ENCODE measurements at places on chromosomes 11 and 22.

DNA sequence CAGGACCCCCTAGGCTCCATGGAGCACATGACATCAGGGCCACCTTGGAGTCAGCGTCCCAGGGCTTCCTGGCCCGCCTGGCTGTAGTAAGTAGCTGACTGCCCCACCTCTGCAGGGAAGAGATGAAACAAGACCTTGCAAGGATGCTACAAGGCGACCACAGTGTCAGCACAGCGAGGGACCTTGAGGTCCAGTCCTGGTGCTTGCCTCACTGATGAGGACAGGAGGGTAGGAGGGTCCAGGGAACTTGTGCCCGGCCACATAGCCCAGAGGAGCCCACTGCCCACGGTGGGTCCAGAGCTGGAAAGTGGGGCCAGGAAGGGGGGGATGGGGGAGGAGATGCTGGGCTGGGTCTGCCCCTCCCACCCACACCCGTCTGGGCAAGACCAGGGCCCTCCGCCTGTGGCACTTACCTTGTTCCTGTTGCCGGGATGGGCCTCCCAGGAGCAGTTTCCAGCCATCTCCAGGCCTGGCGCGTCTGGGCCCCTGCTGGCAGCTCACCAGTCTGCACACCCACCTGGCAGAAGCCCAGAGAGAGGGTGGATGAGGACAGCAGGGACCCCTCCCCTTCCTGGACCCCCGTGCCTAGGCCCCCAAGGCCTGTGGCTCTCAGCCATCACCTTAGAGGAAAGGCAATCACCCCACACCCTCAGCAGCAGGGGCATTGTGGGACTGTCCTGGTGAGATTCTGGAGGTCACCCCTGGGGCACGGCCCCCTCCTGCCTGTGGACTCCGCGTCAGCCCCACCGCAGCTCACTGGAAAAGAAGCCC is 3.4 kb downstream of the MRGPRF start:
- DNase-seq: no peak

DNA sequence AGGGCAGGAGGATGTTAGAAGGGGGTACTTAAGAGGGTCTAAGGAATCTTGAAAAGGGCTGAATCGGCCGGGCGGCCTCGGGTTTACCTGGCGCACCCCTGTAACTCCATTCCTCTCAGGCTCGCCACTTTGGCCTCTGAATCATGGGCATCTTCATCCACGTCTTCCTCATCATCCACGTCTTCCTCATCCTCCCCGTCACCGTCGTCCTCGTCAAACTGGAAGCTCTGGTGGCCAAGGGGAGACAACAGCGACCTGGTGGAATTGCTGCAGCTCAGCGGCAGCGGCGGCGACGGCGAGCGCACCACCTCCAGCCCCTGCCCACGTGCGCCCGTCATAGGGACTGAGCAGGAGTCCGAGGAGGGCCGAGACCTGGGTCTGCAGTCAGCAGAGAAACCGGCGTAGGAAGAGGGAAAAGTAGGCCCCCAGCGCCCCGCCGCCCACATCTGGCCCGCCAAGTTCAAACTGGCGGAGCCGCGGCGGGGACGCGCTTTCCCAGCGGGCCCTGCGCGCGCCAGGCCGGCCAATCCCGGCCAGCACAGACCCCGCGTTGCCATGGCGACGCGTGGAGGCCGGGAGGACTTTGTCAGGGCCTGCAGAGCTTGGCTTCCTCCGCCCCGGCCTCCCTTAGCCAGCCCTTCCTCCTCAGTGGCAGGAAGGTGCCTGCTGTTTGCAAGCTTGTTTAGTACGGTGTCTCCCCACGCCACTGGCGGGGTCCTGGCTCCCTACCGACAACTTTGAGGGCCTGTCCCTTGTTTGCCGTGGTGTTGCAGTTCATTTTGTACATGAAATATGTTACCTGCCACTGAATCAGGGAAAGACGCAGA is at the start of gene CCDC34:
Gene CCDC34 (minus strand): TSS at position 467 of the 827 bp plus-strand sequence. CDS start 21 bp downstream, at position 446.
- peak; percentile 92 for DNase-seq

GRCh38 chr11:72119198-72119597 is 6.7 kb upstream of the ANAPC15 start:
- DNase-seq: no peak

DNA sequence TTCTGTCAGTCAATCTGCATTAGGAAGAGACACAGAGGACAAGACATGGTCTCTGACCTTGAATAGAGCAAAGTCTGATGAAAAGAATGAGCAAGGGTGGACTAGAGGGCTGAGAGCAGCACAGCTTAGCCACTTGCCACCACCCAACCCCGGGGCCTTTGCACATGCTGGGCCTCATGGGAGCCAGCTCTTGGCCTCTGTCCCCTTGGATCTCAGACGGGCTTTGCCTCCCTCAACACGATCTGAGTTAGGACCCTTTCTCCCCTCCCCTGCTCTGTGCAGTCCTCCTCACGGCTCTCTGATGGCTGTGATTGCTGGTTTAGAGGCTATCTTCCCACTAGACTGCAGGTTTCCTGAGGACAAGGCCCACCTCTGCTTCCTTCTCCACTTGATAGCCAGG is 131.6 kb upstream of the B3GAT1 start:
- no peak for DNase-seq

- no peak for DNase-seq
Observed at GRCh38 chr11:8641332-8641731, 41.1 kb downstream of the TRIM66 start.

DNA sequence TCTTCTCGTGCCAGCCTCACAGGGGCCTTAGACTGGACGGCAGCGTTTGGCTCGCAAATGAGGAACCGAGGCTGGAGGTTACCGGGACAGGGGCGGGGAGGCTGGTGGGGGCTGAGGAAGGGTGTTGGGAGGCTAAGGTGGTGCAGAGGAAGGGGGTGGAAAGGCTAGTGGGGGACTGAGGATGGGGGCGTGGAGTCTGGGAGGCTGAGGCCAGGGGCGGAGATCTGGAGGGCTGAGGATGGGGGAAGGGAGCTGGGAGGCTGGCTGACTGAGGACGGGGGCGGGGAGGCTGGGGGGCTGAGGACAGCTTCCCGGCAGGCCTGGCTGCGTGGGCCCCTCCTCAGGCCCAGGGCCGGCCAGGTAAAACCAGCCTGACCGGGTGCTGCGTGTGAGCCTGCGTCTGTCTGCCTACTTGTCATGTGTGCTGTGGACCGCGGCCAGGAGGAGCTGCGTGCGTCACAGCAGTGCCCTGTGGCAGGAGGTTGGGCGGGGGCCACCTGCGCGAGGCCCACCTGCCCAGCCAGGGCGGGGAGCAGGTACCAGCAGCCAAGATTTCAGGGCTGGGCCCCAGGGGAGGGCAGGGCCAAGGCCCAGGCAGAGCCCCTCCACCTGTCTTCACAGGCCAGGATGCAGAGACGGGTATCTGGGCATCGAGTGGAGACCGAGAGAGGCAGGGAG is 9.4 kb upstream of the PIM3 start:
- no peak for DNase-seq

DNA sequence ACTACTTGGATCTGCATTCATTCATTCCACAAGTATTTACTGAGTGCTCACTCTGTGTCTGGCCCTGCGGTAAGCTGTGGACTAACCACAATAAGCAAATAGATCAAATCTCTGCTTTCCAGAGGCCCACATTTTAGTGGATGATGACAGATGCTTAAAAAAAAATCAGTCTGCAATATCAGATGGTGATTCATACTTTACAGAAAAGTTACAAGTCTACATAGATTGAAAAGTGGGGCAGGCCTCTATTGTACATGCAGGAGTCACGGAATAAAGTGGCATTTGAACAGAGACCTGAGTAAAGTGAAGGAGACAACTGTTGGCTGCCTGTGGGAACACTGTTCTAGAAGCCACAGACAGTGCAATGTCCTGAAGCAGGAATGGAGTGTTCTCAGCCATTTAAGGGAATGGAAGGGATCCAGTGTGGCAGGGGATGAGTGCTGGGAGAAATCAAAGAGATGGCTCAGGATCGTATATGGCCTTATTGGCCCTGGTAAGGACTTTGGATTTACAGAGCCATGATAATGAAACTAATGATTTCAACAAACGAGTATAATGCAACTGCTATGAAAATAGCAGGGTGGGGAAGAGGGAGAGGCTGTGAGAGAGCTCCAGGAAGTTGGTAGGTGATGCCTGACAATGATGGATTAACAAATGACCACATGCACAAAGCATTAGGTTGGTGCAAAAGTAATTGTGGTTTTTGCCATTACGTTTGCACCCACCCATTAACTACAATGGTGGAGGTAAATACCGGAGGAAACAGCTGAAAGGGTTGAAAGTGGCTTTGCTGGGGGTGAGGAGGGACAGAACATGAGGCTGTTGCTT is 31.1 kb downstream of the TMEM45B start:
- DNase-seq: no peak

GRCh38 chr11:46414466-46414796 is 22.9 kb upstream of the CHRM4 start:
- DNase-seq: no peak

DNA sequence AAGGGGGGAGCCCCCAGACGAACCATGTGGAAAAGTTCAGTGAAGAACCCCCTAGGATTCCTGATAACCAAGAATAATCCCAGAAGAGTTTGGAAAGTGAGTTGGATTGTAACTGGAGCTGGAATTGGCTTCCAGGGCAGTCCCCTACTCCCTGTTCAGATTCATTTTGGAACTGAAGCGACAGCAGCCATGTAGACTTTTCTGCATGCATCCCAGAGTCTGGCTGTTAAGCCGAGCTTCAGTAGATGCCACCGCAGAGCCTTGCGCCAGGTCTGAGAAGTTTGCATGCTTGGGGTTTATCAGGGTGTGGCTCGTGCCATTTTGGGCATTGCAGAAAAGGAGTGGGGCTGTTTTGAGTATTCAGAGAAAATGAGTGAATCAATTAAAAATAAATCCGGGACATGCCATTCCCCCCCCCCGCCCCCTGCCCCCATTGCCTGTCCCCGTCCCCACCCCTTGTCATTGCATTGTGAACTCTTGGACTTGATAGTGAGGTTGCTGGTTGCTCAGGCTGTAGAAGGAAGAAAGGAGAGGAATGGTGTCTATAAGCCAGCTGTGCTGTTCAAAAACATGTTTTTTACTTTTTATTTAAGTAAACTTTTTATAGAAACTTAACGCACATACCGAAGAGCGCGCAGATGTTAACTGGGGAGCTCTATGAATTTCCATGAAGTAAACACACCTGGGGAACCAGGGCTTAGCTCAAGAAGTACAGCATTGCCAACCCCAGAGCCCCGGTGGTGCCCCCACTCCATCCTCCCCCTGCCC is 71.2 kb downstream of the LDLRAD3 start:
- no peak for DNase-seq

- DNase-seq: no peak
Observed at GRCh38 chr11:122123263-122123929, 7.4 kb upstream of the BLID start.

- peak; percentile 47 for DNase-seq
Observed at GRCh38 chr11:41201156-41201555, 258.3 kb downstream of the LRRC4C start.

DNA sequence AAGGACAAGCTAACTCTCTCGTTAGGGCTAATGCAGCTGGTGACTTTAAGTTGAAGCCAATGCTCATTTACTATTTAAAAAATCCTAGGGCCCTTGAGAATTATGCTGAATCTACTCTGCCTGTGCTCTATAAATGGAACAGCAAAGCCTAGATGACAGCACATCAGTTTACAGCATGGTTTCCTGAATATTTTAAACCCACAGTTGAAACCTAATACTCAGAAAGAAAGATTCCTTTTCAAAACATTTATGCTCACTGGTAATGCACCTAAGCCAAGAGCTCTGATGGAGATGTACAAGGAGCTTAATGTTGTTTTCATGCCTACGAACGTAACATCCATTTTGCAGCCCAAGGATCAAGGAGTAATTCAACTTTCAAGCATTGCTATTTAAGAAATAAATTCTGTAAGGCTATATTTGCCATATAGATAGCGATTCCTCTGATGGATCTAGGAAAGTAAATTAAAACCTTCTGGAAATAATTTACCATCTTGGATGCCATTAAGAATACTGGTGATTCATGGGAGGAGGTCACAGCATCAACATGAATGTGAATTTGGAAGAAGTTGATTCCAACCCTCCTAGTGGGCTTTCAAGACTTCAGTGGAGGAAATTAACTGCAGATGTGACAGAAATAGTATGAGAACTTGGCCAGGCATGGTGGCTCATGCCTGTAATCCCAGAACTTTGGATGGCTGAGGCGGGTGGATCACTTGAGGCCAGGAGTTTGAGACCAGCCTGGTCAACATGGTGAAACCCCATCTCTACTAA is 14.5 kb downstream of the XNDC1N start:
- no peak for DNase-seq

DNA sequence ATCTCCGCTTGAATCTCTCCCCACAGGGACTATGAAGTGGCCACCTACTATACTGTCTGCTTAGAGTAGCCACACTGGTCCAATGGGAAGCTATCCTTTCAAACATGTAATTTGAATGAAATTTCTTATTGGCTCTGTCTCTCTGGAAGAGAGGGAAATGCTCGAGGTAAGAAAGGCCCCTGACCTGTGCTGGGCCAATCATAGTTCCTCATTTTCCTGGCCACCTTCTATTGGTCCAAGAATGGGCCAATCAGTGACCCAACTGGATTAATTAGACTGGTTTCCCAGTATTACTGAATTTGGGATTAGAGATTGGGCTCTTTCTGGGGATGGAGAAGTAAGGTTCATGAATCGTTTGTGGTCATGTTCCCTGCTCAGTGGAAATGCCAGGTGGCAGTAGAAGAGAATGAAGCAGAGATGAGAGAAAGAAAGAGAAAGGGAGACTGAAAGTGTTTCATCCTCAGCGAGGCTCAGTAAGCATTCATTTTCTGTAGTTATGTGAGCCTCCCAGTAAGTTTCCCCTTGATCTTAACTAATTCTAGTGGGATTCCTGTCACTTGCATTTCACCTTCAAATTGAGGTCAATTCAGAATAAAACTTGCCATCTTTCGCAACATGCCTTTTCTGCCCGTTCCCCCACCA is 8.4 kb upstream of the MMP20 start:
- DNase-seq: no peak
